ENCODE measurements at places on chromosomes 2 and 18.

DNA sequence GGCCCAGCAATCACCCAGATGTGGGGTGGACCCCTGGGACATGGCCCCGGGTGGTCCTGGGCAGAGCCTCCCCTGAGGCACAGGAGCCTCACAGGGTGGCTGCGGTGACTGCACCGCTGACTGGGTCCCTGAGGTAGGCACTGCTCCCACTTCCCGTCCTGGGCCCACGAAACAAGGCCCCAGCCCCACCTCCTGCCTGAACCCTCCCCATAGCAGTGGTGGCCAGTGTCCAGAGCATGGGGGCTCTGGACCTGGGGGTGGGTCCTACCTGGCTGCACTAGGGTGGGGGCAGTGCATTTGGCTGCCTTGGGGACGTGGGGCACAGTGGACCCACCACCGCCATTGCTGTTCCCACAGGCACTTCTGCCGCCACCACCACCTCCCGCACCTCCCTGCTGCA is 39.4 kb downstream of the TDRD15 start:
- DNase-seq: no peak

DNA sequence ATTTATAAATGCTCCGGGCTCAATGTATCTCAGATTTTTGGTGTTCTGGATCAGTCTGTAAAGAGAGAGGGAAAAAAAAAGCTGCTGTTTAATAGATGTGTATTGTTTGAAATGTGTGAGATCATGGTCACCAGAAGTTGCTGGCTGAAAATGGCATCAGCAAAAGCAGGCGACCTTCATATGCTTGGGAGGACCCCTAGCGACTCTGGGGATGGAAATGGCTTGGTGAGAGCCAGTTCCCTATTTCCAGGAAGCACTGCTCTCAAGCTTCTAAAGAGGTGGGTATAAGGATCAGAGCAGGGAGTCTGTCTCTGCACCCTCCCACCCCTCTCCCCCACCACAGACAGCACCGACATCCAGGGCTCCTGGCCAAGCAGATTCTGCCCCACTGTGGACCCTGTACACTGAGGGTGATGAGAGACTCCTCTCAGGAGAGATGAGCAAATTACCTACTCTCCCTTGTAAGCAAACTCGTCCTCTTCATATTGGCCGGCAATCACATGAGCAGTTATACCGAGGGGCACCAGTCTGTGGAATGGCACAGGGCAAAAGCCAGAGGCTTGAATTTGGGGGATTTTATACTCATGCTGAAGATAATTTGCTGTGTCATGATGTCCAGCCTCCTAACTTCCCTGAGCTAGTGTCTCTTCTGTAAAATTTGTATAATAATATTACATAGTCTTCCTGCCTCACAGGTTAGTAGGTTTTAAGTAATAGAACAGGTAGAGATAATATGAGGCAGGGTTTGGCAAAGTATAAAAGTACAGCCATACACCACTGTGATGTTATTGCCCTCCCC is 29.6 kb downstream of the LHCGR start:
- no peak for DNase-seq

GRCh38 chr2:151007365-151007764 is 254.3 kb downstream of the RBM43 start:
- DNase-seq: no peak

- DNase-seq: peak; percentile 58
Observed at GRCh38 chr2:17148407-17149145, 369.7 kb downstream of the RAD51AP2 start.

- no peak for DNase-seq
Observed at GRCh38 chr2:196478588-196478987, 160.9 kb upstream of the CCDC150 start.

DNA sequence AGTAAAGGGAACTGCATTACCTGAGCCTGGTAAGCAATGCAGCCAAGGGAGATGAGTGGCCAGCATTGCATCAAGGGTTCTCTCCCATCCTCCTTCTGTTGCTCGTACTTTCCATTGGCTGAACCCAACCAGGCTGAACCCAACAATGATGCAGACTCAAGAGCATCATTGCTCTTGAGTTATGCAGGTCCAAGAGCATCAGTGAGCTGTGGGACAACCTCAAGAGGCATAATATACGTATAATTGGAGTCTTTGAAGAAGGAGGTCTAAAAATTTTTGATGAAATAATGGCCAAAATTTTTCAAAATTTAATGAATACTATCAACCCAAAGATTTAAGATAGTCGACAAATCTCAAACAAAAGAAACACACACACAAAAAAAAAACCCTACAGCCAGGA is 213.0 kb downstream of the RNF152 start:
- DNase-seq: no peak

GRCh38 chr2:233061591-233062450 is 1.7 kb downstream of the INPP5D start:
- peak; percentile 41 for DNase-seq

DNA sequence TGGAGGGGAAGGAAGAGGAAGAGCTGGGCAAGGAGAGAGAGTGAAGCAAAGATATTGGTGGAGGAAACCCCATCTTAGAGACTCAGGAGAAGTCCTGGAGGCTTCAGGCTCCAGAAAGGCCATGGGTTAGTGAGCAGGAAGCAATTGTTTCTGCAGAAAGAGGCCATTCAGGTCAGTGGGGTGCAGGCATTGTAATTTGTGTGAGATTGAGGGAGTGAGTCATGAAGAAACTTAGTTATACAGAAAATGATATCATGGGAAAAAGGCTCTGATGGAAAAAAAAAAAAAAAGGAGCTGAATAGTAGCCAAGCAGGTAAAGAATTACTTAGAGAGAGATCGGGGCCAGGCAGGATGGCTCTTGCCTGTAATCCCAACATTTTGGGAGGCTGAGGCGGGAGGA is 4.0 kb downstream of the EMILIN2 start:
- no peak for DNase-seq

DNA sequence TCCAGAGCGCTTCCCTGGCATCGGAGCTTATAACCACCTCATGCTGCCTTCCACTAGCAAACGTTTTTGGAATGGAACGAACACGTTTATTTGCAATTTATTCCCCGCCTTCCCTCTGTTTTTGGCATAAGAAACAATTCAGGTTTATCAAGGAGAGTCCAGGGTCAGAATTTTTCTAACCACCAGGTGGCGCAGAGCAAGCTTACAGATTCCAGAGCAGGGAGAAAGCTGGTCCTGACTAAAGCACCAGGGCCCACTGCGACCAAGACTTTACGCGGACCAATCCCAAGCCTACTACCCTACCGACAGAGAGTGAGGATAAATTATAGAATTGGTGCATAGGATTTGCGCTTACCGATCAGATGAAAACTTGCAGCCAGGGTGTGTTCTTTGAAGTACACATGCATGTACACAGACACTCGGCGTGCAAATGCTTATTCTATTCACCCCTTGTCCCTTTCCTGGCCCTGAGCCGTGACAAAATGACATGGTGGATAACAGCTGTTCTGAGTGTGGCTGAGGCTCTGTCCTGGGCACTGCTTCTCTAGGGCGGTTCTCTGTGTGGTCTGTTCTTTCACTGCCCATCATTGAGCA is 34.7 kb downstream of the NAPG start:
- DNase-seq: peak; percentile 63

DNA sequence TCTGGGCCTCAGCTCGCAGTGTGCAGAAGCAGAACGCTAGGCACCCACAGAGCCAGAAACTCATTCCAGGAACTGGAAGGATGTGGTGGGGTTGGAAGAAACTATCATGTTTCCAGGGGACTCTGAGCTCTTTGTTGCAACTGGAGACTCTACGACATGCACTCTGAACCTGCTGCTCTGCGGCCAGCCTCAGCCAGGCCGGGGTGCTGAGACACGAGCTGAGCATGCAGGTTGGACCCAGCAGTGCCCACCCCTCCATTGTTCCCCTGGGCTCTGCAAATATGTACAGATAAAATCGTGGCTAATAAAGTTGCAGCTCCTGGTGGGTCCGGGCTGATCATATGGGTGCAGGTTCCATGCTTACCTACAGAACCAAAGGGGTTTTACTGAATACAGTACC is 37.6 kb upstream of the ARL4C start:
- no peak for DNase-seq

DNA sequence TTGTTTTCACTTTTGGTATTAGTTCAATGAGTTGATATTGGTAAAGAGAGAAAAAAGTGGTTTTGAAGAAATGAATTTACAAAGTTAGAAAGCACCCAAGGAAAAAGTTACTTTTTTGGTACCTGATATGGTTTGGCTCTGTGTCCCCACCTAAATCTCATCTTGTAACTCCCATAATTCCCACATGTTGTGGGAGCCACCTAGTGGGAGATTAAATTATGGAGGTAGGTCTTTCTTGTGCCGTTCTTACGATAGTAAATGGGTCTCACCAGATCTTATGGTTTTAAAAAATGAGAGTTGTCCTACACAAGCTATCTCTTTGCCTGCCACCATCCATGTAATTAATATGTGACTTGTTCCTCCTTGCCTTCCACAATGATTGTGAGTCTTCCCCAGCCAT is 965.6 kb upstream of the NRXN1 start:
- DNase-seq: no peak

GRCh38 chr2:24047703-24048033 is 477 bp upstream of the WDCP start:
- DNase-seq: no peak

DNA sequence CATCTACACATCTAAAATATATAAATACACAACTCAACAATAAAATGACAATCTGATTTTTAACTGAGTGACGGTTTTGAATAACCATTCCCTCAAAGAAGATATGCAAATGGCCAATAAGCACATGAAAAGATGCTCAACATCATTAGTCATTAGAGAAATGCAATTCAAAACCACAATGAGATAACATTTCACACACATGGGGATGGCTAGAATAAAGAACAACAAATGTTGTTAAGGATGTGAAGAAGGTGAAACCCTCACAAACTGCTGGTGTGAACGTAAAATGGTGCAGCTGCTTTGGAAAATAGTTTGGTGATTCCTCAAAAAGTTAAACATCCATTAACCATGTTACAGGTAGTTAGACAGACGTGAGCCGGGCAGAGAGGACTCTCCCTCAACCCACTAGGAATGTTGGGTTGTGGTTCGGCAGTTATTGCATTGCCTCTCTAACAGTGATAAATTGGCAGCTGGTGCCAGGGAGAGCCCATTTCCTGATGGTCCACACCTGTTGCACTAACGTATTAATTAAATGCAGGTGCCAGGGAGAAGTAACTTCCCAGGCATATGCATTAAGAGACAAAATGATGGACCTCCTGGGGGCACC is 22.3 kb upstream of the DUSP2 start:
- no peak for DNase-seq

DNA sequence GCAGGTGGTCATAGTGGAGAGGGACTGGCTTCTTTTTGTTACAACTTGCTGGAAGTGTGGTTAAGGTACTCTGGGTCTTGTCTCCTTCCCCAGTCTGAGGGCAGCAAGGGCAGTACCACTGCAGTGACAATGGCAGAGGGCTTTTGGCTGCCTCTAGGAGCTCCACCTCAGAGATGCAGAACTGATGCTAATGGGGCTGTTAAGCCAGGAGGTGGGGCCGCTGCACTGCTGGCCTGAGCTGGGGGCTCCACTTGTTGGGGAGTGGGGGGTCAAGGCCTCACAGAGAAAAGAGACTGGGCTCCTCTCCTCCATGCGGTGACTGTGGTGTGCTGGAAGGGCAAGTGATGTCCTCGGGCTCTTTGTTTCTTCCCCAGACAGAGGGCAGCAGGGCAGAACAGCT is 135.7 kb downstream of the DSEL start:
- DNase-seq: no peak

DNA sequence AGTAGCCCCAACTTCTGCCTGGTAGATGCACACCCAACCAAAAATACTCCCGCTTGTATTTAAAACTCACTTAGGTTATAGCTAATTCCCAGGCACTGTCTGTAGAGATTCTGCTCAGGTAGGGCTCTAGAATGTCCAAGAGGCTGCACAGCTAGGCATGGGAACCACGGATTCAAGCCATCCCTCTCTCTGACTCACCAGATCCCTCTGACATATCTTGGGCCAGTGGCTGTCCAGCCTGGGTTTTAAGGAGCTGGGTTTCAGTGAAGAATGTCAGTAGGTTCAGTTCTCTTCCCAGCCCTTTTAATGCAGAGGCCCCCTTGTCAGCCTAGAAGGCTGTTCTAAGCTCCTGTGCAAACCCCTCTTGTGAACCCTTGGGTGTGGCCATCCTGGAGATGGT is 15.9 kb upstream of the IL1R1 start:
- no peak for DNase-seq

DNA sequence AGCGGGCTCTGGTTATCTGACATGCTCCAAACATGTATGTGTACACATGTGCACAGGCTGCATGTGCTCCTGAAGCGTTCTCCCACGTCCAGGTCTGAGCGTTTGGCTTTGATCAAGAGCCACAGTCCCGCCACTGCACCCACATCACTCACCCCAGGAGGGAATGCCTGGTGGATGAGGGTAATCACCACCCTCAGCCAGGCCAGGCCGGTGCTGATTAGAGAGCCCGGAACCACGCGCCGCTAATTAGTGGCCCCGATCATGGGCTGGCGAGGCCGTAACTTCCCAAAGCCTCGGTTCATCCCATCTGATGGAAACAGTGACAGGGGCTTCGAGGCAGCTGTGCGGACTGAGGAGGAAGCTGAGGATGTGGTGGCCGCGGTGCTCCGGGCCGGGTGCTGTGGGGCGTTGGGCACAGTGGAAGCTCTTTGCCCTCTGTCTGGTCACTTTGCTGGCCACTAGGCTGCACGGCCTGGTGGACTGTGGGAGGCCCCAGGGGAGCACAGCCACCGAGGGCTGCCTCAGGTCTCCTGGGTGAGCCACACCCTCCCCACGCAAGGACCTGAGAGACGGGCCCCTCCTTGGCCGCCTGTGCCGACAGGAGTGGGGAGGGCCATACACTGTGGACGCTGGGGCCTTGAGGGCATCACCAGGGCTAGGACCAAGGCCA is 219.4 kb downstream of the TWIST2 start:
- no peak for DNase-seq

DNA sequence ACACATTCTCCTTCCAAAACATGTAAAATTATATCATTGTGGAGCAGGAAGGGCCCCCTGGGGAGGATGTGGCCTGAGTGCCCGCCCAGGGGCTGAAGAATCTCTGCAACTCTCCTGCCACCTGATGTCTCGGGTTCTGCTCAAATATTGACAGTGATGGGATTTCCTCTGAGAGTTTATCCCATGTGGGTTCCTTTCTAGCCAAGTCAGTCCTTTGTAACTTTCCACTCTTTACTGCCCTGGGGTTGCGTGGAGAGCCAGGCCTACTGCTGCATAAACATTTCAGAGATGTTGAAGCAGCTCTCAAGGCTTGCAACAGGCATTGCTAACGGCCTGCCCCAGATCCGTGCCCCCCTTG is 4.0 kb upstream of the RAB17 start:
- no peak for DNase-seq

DNA sequence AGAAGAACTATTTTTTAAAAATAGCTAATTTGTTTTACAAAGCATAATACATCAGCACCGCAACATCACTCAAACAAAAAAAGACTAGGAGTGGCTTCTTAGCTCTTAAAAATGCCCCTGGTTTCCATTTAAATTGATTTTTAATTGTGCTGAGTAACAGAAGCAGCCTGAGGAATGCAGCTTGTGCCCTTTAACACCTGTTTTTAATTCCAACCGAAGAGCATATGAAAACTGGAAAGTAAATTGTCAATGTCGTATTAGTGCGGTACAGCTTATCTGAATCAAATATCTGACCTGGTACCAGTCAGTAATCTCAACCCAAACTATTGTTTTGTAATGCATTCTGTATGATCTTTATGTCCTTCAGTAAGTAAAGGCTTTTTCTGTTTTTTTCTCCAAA is 13.2 kb upstream of the CD302 start:
- no peak for DNase-seq

Measured in inflammatory macrophage (primary cell).